ENCODE measurements at places on chromosomes 11 and 22. TPM values are rescaled to one million over a fixed set of nuclear protein-coding genes. Genes with fewer than 3 reads are reported as not detected.

Gene PVALB
- not detected for total RNA-seq

Gene MN1
- total RNA-seq: not detected

Gene NXPE2
- not detected for total RNA-seq

Gene MAPK8IP2
- total RNA-seq: 0.20 TPM

Gene NRXN2
- total RNA-seq: 0.73 TPM

DNA sequence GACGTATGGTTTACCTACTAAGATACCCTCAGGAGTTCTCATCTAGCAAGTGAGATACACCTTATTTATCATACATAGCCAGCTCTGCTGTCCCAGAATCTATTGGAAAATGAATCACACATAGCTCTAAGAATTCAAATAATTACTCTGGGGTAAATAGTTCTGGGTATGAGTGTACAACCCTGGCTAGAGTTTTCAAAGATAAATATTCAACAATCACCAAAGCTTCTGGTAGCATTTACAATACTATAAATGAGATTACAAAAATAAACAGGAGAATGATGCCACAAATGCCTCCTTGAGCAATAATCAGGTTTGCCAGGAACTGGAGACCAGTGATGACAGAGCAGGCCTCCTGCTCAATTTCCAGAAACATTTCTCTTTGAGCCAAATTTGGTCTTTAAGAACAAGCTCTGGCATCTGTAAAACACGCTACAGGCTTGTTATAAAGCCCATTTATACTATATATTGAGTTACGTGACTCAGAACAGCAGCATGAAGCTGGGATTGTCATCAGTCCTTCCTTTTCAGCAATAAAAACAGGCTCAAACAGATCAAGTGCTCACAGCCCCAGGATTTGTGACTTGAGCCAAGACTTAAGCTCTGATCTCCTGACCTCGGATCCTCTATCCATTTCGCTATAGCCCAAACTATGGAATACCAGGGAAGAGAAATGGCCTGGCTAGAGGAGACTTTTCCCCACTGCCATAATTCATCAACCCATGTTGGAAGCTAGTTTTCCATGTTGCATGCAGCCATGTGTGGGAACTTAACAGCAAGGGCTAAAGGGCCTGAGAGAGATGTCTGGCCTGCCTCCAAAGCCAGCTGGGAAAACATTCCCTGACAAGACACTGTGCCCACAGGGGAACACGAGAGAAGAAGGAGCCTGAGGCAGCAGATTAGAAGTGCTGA is 19.7 kb downstream of the RAB30 start:
- peaks cover 90% of the 10 kb centered on the region for H3K4me1 ChIP-seq
- H3K27ac ChIP-seq: peak overlapping the region; percentile 41
- peaks cover 62% of the 10 kb centered on the region for H3K36me3 ChIP-seq
- no peak overlapping the region for H3K4me3 ChIP-seq
- no peak for DNase-seq
- no peaks in the 10 kb centered on the region for H3K27me3 ChIP-seq

GRCh38 chr22:31876156-31876920 is 68.0 kb upstream of the YWHAH start:
- H3K4me3 ChIP-seq: no peak overlapping the region
- H3K27me3 ChIP-seq: no peaks in the 10 kb centered on the region
- H3K27ac ChIP-seq: no peak overlapping the region
- no peak for DNase-seq
- peaks cover 3% of the 10 kb centered on the region for H3K4me1 ChIP-seq

DNA sequence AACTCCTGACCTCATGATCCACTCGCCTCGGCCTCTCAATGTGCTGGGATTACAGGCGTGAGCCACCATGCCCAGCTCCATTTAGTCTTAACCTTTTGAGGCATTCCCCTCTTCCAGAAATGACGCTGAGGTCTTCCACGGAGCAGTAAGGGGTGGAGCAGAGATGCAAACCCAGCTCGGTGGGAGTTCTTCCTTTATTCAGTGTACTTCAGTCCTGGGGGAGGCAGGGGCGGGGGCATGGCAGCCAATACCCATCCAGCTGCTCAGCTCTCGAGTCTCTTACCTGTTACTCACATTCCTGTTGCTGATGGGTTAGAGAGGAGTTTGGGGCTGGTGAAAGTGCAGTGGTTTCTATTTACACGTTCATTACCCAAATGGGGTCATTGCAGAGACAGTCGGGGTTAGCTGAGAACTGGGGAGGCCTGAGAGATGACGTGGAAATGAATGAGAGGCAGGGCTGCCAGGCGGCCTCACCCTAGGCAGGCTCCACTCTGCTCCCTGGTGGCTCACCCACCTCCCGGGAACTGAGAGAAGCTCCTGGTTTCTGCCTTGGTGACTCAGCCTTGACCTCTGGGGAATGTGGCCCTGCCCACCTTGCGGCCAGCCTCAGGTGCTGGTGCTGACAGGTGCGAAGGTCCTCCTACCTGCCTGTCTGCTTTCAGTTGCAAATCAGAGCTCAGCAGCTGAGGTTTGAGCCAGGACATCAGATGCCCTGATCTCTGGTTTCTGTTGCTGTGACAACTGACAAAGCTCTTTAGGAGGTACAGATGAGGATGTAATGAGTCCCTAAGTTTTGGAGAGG is 13.4 kb upstream of the ST14 start:
- peak overlapping the region; percentile 80 for H3K27ac ChIP-seq
- peaks cover 45% of the 10 kb centered on the region for H3K4me1 ChIP-seq
- no peak for DNase-seq
- peaks cover 36% of the 10 kb centered on the region for H3K36me3 ChIP-seq

DNA sequence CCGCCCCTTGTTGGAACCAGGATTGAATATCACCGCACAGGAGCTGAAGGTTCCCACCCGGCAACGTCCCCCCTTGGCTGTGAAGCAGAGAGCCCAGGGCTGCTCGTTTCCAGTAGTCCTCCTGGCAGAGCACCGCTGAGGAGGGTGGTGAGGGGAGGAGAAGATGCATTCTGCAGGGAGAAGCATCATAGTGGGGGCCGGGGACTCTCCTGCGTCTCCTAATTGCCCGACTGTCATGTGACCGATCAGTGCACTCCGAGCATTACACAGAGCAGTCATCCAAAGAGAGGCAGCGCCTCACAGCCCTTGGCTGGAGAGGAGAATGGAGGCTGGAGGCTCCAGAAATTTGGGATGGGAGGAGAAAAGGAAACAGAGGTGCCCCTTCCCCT is 85.0 kb upstream of the SEPTIN5 start:
- no peak for DNase-seq
- no peaks in the 10 kb centered on the region for H3K4me1 ChIP-seq
- H3K4me3 ChIP-seq: no peak overlapping the region
- peaks cover 24% of the 10 kb centered on the region for H3K27me3 ChIP-seq

DNA sequence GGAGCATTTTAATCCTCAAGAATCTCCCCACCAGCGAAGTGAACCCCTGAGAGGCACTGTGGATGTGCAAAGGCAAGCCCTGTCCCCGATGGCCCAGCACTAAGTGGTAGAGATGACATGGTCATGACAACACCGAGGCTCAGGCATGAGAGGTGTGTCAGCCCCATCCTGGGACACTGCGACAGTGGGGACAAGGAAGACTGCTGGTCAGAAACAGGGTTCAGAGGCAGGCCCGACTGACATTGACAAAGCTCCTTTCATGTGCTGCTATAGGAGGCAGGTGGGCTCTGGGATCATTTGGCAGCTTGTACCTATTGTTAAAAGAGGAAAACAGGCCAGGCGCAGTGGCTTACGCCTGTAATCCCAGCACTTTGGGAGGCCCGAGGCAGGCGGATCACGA is 54.3 kb upstream of the MYEOV start:
- H3K27ac ChIP-seq: no peak overlapping the region
- no peak overlapping the region for H3K4me3 ChIP-seq
- H3K36me3 ChIP-seq: no peaks in the 10 kb centered on the region
- DNase-seq: no peak
- peaks cover 8% of the 10 kb centered on the region for H3K4me1 ChIP-seq

GRCh38 chr11:12207384-12208150 is 97.2 kb downstream of the MICAL2 start:
- H3K4me1 ChIP-seq: no peaks in the 10 kb centered on the region
- DNase-seq: no peak
- H3K36me3 ChIP-seq: no peaks in the 10 kb centered on the region
- H3K27ac ChIP-seq: no peak overlapping the region

- no peak overlapping the region for H3K4me3 ChIP-seq
- no peak overlapping the region for H3K27ac ChIP-seq
- peaks cover 16% of the 10 kb centered on the region for H3K27me3 ChIP-seq
- H3K4me1 ChIP-seq: peaks cover 11% of the 10 kb centered on the region
Measured at GRCh38 chr11:128036556-128037093, 550.7 kb downstream of the ETS1 start.

GRCh38 chr11:45432100-45432499 is 146.0 kb upstream of the SYT13 start:
- no peaks in the 10 kb centered on the region for H3K4me1 ChIP-seq
- no peaks in the 10 kb centered on the region for H3K36me3 ChIP-seq
- H3K4me3 ChIP-seq: no peak overlapping the region
- H3K27ac ChIP-seq: no peak overlapping the region
- peaks cover 15% of the 10 kb centered on the region for H3K27me3 ChIP-seq

DNA sequence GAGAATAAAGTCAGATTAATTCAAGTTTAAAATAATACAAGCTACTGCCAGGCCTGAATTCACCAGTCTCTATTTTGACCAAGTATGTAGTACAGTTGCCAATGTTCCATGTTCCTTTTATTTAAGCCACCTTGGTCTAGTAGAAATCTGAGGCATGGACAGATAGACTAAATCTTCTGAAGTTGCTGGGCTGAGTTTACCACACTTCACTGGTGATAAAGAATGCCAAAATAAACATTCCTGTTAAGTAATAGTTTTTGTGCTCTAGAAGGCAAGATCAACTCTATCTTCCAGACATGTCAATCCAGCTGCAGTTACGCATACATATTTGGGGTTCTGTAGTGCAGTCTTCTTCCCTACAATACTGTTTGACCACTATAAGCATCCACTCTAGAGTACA is 83.9 kb upstream of the C11orf87 start:
- H3K27ac ChIP-seq: no peak overlapping the region
- H3K27me3 ChIP-seq: no peaks in the 10 kb centered on the region
- no peak for DNase-seq
- H3K4me1 ChIP-seq: no peaks in the 10 kb centered on the region
- H3K36me3 ChIP-seq: no peaks in the 10 kb centered on the region

GRCh38 chr22:45896964-45897538 is 79.9 kb downstream of the WNT7B start:
- no peaks in the 10 kb centered on the region for H3K4me1 ChIP-seq
- H3K27me3 ChIP-seq: peaks cover 12% of the 10 kb centered on the region
- no peak overlapping the region for H3K27ac ChIP-seq
- no peak overlapping the region for H3K4me3 ChIP-seq
- no peak for DNase-seq
- no peaks in the 10 kb centered on the region for H3K36me3 ChIP-seq

- H3K27ac ChIP-seq: no peak overlapping the region
- no peaks in the 10 kb centered on the region for H3K4me1 ChIP-seq
- no peak for DNase-seq
- no peak overlapping the region for H3K4me3 ChIP-seq
- H3K27me3 ChIP-seq: no peaks in the 10 kb centered on the region
- no peaks in the 10 kb centered on the region for H3K36me3 ChIP-seq
Measured at GRCh38 chr11:41256041-41256440, 203.4 kb downstream of the LRRC4C start.

- H3K4me3 ChIP-seq: no peak overlapping the region
- no peaks in the 10 kb centered on the region for H3K27me3 ChIP-seq
Measured at GRCh38 chr11:93686812-93687211, 25.3 kb downstream of the CEP295 start.

- peaks cover 15% of the 10 kb centered on the region for H3K4me1 ChIP-seq
- peak overlapping the region; percentile 78 for H3K4me3 ChIP-seq
- H3K36me3 ChIP-seq: no peaks in the 10 kb centered on the region
- H3K27me3 ChIP-seq: peaks cover 50% of the 10 kb centered on the region
Measured at GRCh38 chr11:75667255-75667830, 1.5 kb downstream of the MAP6 start.

- H3K4me1 ChIP-seq: no peaks in the 10 kb centered on the region
- no peaks in the 10 kb centered on the region for H3K36me3 ChIP-seq
- no peak overlapping the region for H3K27ac ChIP-seq
- H3K27me3 ChIP-seq: no peaks in the 10 kb centered on the region
Measured at GRCh38 chr11:57055744-57056143, 67.0 kb downstream of the OR5AK2 start.

GRCh38 chr22:36929621-36930020 is 16.2 kb downstream of the CSF2RB start:
- H3K36me3 ChIP-seq: peaks cover 91% of the 10 kb centered on the region
- no peak overlapping the region for H3K4me3 ChIP-seq
- H3K27me3 ChIP-seq: no peaks in the 10 kb centered on the region
- H3K27ac ChIP-seq: peak overlapping the region; percentile 24
- no peak for DNase-seq

DNA sequence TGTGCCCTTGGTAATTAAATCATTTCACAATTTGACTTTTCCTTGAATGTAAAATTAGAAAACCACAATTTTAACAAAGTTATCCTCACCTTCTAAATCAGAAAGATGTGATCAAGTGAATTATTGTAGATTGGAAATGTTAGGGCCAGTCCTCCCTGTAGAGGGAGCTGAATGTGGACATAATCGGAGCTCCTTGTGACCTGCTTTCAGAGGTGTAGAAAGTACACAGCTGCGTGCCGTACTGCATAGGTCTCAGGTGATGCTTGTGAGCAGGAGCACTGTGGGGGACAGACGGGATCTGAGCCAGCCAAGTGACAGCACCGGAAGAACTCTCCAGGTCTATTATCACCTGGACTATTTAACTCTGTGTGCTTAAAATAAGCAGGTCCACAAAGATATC is 338.0 kb downstream of the AASDHPPT start:
- DNase-seq: no peak
- H3K27me3 ChIP-seq: no peaks in the 10 kb centered on the region
- no peaks in the 10 kb centered on the region for H3K4me1 ChIP-seq
- no peak overlapping the region for H3K27ac ChIP-seq
- no peaks in the 10 kb centered on the region for H3K36me3 ChIP-seq
- no peak overlapping the region for H3K4me3 ChIP-seq
